ENCODE measurements at places on chromosomes 2 and 18.

GRCh38 chr18:79117385-79117784 lies 48.2 kb downstream of the ATP9B start:
- DNase-seq: no peak

DNA sequence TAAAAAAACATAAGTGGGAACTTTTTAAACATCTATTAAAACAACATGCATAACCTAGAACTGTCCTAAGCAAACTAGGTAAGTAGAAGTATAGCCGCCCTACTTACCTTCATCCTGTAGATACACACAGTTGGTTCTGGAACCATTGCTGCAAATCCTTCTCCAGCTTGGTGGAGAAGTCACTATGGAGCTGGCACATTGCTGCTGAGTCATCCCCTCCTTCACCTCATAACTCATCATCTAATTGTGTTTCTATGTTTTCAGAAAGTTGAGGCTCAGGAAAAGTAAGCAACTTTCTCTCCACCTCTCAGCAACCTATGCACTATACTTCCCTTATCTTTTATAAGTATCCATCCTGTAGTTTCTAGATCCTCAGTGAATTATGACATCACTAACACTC lies 269.8 kb upstream of the MMADHC start:
- DNase-seq: no peak

DNA sequence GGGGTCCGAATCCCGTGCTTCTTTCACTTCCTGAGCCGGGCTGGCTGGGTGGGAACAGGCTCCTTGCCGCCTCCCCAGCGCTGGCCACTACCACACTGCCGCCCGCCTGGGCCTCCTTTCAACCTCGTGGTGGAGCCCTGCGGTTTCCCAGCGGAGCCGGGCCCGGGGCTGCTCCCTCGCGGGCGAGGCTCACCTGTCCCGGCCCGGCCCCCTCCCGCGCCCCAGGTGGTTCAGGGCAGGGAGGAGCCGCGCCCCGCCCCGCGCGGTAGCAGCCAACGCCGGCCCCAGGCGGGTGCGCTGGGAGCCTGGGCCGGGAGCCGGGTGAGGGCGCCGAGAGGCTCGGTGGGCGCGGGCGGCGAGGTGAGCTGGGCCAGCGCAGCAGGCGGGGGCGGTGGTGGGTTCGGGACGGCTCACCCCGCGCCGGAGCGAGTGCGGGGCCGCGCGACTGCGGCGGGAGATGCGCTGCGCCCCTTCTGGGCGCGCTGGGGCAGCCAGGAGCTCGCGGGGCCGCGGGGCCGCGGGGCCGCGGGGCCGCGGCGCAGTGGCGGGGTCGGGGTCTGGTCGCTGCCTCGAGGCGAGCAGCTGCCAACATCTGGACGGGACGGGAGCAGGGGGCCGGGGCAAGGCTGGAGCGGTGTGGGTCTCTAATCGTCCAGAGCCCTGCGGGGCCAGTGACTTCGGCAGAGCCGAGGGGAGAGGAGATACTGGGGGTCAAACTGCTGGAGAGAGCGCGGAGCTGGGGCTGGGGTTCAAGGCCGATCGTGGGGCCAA lies at the start of gene LYPD6B:
LYPD6B (plus strand) TSS at position 258 of the 771 bp plus-strand sequence. CDS start 92,250 bp downstream, outside the sequence.
- DNase-seq: no peak

DNA sequence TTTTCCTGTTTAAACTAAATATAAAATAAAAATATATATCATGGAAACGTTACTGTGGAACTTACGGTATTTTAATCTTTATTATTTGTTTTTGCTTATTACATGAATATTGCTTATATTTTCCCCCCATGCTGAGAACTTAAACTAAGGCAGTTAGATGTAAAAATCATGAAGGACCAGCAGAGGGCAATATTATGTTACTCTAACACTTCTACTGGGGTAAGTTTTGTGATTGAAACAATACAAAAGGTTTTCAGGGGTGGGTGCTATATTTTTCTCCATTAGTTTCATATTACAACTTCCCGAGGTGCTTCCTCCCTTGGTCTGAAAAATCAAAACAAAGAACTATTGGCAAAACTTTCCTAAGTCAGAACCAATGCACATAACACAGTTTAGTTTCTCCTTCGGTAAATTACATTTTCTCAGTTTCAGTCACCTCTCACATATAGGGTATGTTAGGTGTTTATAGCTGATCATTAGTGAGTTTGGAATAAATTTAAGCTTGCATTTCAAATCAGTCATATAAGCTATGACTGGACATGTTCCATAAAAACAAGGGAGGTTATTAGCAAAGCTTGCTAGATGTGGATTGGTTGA lies 54.8 kb downstream of the ZNF407 start:
- DNase-seq: peak; percentile 14

GRCh38 chr2:69184224-69184623 lies 171.2 kb downstream of the ANTXR1 start:
- DNase-seq: no peak

- no peak for DNase-seq
Measured at GRCh38 chr2:25566094-25566493, 107.3 kb downstream of the DTNB start.

DNA sequence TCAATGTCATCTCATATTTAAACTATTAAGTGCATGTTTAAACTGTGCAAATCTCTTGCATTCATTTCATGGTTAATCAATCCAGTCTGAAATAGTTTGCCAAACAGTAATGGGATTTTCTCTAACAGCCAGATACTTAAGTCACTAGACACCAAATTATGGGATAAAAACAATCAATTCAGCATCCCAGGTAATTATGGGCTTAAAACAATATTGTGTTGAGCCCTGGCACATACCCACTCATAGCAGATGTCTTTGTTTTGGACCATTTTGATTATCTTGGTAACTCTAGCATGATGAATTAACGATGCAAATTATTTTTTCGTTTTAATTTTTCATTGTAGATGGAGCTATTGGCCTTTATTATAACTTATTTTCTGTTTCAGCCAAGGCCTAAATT lies 118.5 kb upstream of the CD302 start:
- no peak for DNase-seq

DNA sequence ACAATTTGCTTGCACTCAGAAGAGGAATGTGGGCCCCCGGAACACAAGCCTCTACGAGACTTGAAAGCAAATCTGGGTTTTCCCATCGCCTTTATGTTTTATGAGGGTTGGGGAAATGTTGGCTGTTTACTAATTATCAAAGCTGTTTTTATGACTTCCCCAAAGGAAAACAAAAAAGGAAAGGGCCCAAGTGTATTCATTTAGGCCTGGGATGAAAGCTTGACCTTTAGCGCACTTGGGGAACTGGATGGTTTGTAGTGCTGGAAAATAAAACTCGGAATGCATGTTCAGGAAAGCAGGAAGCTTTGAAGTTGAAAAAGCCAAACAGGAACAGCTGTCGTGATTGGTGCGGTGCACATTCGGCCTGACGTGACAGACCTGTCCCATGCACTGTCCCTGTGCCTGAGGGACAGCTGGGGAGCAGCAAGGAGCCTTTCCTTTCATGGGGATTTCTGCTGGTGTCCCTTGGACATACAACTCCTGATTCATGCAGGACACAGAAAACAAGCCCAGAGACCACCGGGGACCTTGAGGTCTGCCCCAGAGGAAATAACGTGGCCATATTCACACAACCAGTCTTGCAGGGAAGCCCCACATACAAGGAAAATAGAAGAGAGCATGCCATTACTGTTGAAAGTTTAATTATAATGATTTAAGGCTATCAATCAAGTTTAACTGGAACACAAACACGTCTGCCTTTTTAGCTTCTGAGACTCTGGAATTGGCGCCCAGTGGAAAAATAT lies 169.7 kb upstream of the APCDD1 start:
- DNase-seq: no peak

DNA sequence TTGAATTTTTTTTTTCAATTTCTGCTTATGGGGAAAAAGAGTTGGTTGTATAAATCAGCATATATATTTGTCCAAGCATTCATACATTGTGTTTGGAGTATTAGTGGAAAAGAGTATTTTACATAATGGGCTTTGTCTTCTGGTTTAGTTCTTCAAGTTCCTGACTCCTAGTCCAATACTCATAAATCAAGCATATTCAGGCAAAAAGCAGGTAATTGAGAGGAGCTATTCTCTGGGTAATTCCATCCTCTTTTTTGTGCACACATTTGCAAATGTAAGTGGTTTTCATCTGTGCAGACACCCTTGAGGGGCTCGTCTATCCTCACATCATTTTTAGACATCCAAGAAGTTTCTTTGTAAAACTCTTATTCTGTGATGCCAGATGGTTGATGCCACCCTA lies 337.2 kb downstream of the ARHGAP15 start:
- DNase-seq: no peak

DNA sequence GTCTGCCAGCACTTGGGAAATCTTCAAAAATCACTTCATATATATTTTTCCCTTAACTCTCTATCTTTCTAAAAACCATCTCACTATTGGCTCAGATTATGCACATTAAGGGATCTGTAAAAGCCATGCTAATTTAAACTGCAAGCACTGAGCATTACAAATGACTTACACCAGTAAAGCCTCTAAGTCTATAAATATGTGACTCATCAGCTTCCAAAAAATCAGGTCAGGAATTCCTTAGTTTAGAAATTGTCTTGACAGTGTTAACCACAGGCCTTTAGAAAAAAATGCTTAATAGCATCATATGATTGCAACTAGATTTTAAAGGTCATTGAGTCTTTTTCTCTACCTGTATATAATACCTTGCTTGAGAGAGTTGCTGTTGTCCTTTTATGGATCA lies 1113.6 kb upstream of the PIK3C3 start:
- DNase-seq: peak; percentile 16

GRCh38 chr2:54772110-54772509 lies 48.6 kb downstream of the EML6 start:
- DNase-seq: peak; percentile 51

DNA sequence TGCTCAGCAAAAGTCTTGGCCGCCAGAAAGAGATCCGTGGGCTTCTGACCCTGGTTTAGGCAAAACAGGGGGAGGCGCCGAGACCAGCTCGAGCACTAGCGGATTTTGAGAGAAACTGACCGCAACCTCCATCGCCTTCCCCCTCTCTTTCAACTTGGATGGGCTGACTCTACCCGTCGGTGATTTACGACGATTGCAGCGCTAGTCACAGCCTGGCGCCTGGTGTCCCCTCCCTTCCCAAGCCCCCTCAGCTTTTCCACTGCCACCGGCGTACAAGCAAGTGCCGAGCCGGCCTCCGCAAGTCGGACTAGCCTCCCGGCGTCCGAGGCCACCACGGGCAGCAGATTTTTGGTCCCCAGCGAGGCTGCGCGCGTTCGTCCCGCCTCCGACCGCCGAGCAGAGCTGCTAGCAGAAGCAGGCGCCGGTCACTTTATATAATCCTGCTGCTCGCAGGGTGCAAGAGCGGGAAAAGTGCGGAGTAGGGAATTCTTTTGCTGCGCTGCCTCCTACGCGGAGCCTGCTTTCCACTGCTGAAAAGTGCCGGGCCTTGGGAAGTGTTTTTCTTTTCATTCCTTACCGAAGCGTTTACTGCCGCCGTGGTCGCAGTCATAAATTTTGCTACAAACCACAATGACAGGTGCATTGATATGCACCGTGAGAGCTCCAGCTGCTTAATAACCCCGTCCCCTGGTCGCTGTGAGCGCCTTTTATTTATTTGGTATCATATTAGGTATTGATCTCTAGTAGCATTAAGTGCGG lies 7.7 kb downstream of the HOXD3 start:
- DNase-seq: no peak

GRCh38 chr2:131369954-131370353 lies 6.0 kb upstream of the RAB6D start:
- DNase-seq: no peak

DNA sequence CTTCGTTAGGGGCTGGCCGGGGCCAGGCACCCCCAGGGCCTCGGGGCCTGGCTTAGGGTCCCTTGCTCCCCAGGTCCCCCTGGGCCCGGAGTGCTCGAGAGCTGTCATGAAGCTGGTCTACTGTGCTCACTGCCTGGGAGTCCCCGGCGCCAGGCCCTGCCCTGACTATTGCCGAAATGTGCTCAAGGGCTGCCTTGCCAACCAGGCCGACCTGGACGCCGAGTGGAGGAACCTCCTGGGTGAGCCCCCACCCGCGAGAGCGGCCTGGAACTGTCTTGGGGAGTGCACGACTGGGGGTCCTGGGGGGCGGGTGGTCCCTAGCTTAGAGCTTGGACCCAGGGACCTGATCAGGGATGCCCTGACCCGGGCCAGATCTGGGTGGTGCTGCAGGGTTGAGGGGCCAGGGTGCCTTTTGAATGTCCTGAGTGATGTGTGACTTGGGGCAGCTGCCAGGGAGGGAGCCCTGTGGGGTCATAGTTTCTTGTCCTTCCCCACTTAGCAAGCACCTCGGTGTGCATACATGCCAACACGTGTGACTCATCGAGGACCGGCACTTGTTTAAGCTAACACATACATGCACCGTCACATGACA lies 27.9 kb downstream of the GPC1 start:
- DNase-seq: no peak

- DNase-seq: no peak
Measured at GRCh38 chr2:158923180-158923594, 45.3 kb upstream of the TANC1 start.

DNA sequence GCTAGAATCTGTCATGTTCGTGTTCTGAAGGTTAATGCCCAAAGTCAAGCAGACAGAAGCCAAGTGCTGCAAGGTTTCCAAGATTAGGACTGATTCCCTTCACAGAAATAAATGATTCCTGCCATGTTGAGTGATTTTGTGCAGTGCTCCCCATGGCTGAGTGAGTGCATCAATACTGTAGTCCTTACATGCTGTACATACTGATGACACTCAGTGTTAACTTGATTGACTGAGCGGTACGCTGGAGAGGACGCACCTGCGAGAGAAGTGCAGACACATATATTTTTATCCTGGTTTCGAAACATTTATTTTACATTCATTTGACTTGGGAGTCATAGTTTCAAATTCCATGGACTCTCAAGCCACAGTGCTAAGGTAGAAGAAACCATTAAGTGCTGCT lies 92.0 kb downstream of the ASXL3 start:
- no peak for DNase-seq

- DNase-seq: no peak
Measured at GRCh38 chr18:75723521-75724340, 296.2 kb upstream of the SMIM21 start.

- no peak for DNase-seq
Measured at GRCh38 chr2:130354139-130354428, 1.8 kb upstream of the PTPN18 start.

- no peak for DNase-seq
Measured at GRCh38 chr2:2836343-2837070, 505.4 kb upstream of the MYT1L start.

GRCh38 chr2:200411831-200412230 lies 98.0 kb downstream of the KCTD18 start:
- DNase-seq: no peak

DNA sequence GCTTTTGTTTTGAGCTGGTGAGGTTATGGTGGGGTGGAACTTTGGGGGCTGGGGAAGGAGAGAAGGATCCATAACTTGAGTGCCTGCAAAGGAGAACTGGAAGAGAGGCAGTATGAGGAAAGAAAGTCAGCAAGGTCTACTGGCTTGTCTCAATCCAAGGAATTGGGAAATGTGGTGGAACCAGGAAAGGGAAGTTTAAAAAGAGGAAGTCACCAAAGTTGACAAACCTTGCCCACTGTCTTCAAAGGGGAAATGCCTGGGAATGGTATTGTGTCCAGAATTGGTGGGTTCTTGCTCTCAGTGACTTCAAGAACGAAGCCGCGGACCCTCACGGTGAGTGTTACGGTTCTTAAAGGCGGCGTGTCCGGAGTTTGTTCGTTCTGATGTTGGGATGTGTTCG lies 304.1 kb upstream of the FAM98A start:
- no peak for DNase-seq

All from urothelium cell line (cell line).